ENCODE measurements at places on chromosomes 3 and 15.

GRCh38 chr3:13535905-13536304, 13.0 kb upstream of the FBLN2 start:
- no peak for DNase-seq

DNA sequence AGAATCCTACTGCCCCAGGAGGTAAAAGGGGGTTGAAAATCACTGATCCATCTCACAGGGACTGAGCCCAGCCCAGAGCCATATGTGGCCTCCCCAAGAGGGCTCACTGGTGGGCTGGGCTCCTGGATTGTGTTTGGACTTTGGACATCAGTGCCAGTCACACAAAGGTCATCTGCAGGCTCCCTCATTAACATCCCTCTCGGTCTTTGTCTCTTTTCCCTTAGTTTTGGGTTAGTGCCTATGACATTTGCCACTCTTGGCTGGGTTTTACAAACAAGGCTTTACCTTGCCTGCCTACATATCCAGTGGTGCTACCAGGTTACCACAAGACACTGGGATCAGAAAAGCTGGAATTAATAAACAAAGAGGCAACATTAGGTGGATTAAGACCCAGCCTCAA, 27.9 kb downstream of the IFT122 start:
- DNase-seq, result no peak

DNA sequence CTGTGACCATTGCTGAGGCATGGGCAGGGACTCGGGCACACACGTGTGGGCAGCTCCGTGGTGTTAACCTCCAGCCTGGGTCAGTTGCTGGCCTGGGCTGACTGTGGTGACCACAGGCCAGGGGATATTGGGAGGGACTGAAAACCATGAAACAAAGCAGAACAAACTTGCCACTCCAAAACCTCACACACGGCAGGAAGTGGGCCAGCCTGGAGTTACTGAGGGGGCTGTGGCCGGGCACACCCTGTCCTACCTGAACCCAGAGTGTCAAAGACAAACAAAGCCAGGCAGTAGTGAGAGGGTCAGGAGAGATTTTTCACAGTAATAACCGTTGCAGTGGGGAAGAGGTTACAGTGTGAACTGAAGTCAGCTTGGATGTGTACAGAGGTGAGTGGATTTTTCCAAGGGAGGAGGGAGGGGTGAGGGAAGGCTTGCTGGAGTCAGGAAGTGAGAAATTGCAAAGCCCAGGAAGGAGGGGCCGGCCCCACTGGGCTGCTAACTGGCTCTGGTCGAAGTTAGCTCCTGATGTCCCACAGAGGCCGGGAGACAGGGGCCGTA, 40.0 kb upstream of the ATP10A start:
- no peak for DNase-seq

GRCh38 chr3:43895573-43895972, 204.8 kb downstream of the ABHD5 start:
- no peak for DNase-seq

DNA sequence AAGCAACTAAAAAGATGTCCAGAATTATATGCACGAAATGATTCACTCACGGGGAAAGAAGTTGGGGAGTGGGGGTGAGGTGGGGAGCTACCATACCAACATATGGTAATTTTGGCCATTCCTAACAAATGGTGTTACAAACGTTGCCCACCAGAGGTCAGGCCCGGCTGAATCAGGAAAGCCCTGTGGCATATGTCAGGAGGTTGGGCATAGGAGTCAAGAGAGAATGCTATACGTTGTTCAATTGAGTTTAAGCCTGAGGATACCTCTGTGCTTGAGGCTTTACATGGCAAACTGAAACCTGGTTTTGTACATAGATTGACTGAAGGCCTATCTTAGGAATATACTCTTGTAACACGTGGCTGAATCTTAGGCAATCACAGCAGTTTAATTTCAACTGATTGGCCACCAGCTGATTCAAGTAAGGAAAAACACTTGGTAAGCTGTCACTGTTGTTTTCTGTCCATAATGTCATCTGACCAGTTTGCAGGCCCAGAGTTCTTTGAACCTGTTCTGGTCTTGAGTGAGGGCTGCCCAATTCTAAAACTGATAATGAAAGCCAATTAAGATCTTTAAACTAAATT, 23.4 kb upstream of the SLC2A2 start:
- peak; percentile 11 for DNase-seq

- no peak for DNase-seq
Measured at GRCh38 chr3:74267131-74267530, 347.3 kb downstream of the CNTN3 start.

DNA sequence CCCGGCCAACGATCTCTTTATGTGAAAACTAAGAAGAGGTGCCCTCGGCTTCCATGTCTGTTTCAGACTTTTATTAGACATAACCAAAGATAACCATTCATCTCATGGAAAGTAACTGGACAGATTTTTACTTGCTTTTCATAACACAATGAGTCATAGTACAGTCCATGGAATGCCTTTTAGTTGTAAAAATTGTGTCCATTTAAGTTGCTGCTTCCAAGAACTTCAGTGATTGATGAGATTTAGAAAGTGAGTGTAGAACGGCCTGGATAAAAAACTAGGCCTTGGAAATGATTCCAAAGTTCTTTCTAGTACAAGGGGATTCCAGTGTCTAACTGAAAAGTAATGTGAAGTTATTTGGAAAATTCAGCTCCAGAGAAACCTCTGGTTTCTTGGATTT, 10.8 kb downstream of the EIF2AK4 start:
- no peak for DNase-seq
